ENCODE measurements at places on chromosomes 3 and 15. TPM values are rescaled to one million over a fixed set of nuclear protein-coding genes. Genes with fewer than 3 reads are reported as not detected.
A peak's percentile ranks its signal among the peaks of the same experiment; 100 is the strongest.

C2CD4A gene
- total RNA-seq: 0.19 TPM

TICRR gene
- total RNA-seq: 11.2 TPM

GRCh38 chr15:75452364-75452864 lies 924 bp upstream of the SIN3A start:
- peak; percentile 27 for DNase-seq

DNA sequence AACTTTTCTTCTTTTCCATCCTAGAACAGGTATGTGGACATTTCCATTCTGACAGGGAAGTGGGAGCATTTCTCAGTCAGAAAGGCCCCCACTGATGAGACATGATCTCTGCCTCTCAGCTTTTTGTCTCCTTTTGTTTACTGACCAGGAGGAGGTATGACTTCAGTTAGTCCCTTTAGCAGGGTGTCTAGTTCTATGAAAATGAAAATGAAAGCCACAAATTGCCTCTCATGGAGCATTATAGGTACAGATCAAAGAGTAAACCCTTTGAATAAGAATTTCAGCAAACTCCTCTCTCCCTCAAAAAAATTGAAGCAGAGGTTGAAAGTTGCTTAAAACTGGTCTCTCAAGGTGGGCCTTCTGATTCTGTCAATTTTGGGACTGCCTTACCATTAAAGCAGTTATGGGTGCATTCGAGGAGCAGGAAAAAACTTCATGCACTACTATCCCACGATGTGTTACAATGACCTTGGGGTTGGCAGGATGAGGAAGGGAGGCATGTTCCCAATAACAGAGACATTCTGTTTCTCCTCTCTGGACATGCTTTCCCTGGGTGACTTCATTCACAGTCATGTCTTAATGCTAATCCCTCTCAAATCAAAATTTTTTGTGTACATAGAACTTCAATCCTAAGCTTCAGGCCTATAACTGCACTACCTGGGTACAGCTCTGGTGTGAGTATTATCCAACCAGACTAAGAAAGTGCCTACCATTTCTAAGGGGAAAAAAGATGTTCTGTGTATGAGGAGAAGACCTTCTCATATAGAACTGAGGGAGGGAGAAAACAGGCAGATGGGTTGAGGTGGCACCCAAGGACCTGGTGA lies 50.6 kb upstream of the TBC1D23 start:
- DNase-seq: no peak

DNA sequence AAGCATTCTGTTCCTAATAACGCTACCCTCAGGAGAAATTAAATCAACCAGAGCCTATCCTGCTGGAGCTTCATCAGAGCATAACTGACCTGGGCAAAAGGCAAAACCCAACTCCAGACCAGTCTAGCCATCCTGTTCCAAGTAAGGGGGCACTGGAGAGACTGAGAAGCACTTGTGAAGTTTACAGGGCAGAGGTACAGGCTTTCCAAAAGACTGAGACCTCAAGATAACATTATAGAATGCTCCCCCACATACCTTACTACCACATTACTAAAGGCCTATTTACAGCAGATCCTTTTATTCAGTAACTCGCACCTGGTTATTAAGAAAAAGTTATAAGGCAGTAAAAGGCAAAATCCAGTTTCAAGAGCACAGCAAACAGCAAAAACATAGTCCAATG lies 35.5 kb downstream of the RFX7 start:
- no peak for DNase-seq

- peak; percentile 66 for DNase-seq
Observed at GRCh38 chr15:82045892-82046665, at the start of gene MEX3B. Gene MEX3B, minus strand, starts transcription at chr15:82046018. Its CDS starts 313 bp downstream, at chr15:82045705.

DNA sequence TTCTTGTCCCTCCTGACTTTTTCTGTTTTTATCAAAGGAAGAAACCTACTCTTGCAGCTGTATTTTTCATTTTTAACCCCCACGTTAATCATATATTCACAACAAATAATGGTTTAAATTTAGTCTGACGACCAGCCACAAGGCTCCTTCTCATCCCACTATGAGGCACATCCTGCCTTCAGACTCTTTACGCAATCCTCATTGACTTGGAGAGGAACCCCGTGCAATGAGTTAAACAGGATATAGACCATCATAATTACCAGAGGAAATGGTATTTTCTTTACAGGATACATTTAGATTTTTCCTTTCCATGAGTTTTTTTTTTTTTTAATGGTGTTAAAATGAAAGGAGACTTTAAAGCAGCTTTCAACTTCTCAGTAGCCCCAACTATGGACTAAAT lies 68.5 kb downstream of the WWTR1 start:
- no peak for DNase-seq
